ENCODE measurements at places on chromosomes 7 and 10. TPM values are rescaled to one million over a fixed set of nuclear protein-coding genes. Genes with fewer than 3 reads are reported as not detected.

The SEMA3D gene
- total RNA-seq, result 7.5 TPM

DNA sequence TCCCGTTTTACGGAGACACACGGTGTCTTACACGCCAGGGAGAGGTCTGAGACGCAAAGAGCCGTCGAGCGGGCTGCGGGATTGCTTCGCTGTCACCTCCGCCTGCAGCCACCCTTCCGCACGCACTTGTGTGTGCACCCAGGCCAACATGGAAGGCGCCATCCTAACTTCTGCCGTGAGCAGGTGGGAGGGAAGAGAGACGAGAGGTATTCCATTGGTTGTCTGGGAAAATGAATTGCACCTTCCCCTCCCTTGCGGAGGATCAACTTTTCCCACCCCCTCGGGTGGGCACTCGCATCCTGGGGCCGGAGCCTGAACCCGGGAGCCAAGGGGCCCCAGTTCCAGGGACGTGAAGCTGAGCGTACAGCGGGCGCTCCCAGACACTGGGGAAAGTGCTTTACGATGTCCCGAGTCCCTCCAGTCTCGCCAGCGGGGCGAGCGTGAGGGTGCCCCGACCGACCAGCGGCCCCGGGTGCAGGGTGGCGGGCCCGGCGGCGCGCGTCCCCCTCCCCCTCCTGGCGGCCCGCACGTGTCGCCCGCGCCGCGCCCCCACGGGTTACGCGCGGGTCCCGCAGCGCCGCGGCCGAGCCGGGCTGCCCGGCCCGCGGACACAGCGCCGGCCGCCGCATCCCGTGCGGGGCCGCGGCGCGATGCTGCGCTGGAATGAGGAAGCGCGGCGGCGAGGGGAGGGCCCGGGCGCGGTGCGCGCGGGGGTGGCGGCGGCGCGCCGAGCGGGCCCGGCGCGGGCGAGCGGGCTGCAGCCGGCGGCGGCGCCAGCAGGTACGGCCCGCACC, 984 bp upstream of the IKZF1 start:
- no peaks in the 10 kb centered on the region for H3K4me1 ChIP-seq
- H3K27ac ChIP-seq, result no peak overlapping the region
- H3K27me3 ChIP-seq, result no peaks in the 10 kb centered on the region
- H3K4me3 ChIP-seq, result peak overlapping the region; percentile 70
- no peak for DNase-seq

- H3K4me1 ChIP-seq, result no peaks in the 10 kb centered on the region
- no peaks in the 10 kb centered on the region for H3K36me3 ChIP-seq
- no peak overlapping the region for H3K27ac ChIP-seq
- no peak for DNase-seq
- H3K27me3 ChIP-seq, result no peaks in the 10 kb centered on the region
These were observed 12.0 kb upstream of the PARP12 start for GRCh38 chr7:140074780-140075179.

DNA sequence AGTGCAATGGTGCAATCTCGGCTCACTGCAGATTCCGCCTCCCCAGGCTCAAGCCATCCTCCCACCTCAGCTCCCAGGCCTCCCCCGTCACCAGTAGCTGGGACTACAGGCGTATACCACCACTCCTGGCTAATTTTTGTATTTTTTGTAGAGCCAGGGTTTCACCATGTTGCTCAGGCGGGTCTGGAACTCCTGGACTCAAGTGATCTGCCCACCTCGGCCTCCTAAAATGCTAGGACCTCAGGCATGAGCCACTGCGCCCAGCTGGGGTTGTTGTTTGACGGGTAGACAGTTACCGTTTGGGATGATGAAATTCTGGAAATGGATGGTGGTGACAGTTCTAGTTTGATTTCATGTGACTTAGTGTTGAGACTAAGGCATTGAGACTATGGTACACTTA, 15.3 kb downstream of the CALML3 start:
- peaks cover 2% of the 10 kb centered on the region for H3K4me1 ChIP-seq
- no peak for DNase-seq
- no peak overlapping the region for H3K27ac ChIP-seq
- H3K4me3 ChIP-seq, result no peak overlapping the region
- H3K27me3 ChIP-seq, result no peaks in the 10 kb centered on the region

DNA sequence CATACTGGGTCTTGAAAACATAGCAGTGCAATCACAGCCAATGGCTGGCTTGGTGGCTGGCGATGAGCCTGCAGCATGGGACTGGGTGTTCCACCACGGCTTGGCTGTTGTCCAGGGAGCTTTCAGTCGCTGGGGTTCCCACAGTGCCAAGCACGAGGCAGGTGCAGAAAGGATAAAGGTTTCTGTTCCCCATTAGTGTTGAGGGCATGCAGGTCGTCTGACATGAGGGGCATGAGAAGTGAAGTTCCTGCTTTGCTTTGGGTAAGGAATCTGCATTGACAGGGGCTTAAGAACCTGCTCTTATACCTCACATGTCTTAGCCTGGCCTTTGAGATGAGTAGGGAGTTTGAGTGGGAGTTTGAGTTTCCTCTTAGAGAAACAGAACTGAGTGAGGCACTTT, 9.0 kb upstream of the CFTR start:
- no peaks in the 10 kb centered on the region for H3K27me3 ChIP-seq
- DNase-seq, result no peak
- H3K36me3 ChIP-seq, result no peaks in the 10 kb centered on the region
- H3K27ac ChIP-seq, result no peak overlapping the region
- no peaks in the 10 kb centered on the region for H3K4me1 ChIP-seq
- no peak overlapping the region for H3K4me3 ChIP-seq

All from breast epithelium (tissue), 4 donors.